ENCODE measurements at places on chromosomes 3 and 15.

- DNase-seq = no peak
Observed at GRCh38 chr3:104547031-104547430, 819.7 kb upstream of the ALCAM start.

DNA sequence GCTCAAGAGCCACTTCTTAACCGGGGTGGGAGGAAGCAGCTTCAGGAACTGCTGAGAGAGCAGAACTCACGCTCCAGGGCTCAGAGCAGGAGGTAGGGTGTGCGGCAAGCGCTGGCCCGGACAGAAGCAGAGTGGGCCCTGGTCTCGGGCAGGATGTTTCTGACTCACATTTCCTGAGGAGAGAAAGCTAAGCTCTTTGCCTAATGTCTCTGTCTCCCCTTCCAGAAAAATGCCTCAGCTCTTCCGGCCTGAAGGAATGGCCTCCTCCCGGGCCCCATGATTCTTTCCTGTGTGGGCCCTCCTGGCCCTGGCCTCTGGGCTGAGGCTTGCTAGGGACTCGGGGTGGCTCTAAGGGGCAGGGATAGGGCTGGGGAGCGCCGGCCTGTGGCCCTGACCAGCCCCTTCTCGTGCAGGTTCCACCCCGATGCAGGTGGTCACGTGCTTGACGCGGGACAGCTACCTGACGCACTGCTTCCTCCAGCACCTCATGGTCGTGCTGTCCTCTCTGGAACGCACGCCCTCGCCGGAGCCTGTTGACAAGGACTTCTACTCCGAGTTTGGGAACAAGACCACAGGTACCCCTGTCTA lies 4.1 kb upstream of the STAB1 start:
- no peak for DNase-seq

GRCh38 chr3:195873281-195873887 lies 35.0 kb downstream of the TNK2 start:
- DNase-seq = no peak

DNA sequence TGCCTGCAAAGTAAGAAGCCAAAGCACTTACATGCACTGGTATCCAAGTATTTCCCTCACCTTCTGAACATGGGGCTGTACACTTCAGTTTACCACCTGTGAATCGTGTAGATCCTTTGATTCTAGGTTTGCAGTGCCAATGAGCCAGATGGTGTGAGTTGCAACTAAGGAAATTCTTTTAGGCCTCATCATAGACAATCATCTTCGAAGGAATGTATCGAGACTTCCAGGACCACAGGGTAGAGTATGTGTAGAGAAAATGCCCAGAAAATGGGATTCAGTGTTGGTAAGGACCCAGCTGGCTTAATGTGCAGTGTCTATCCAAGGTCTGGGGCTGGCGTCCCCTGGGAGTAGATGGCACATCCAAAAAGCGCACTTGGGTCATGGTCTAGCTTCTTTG lies 323.2 kb upstream of the TPM1 start:
- DNase-seq = no peak

DNA sequence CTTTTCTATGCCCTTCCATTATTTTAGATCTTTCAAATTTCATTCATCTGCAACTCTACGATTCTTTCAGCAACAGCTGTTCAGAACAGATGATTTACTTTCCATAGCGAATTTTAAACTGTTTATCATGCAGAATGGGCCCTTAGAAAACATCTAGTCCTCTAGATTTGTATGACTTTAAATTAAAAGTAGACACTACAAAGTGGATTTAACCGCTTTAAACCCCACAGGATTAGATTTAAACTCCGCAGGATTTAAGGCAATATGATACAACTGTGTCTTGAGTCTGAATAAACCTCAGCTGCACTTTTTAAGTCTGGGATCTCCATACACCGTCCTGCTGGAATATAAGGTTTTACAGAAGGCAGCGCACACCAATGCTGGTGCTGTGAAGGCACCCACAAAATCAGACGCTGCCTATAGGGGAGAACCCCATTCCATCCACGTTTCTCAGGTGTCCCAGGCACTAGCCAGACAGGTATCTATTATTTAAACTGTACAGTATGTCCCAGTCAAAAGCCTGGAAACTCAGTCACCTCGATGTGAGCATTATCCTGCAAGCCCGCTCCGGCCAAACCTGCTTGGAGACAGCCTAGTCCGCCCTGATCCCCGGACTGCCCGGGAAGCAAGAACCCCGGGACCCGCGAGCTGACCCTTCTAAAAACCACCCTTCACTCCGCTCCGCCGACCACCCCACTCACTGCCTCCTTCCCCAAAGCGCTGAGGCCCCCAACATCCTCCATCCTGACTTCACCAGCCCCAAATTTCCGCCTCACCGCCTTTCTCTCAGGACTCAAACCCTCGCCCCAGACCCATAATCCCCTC lies 768 bp downstream of the ANO10 start:
- no peak for DNase-seq

GRCh38 chr3:27729748-27730611 lies 7.9 kb upstream of the EOMES start:
- DNase-seq = no peak
